ENCODE measurements at places on chromosomes 4 and X.
A peak's percentile ranks its signal among the peaks of the same experiment; 100 is the strongest.

DNA sequence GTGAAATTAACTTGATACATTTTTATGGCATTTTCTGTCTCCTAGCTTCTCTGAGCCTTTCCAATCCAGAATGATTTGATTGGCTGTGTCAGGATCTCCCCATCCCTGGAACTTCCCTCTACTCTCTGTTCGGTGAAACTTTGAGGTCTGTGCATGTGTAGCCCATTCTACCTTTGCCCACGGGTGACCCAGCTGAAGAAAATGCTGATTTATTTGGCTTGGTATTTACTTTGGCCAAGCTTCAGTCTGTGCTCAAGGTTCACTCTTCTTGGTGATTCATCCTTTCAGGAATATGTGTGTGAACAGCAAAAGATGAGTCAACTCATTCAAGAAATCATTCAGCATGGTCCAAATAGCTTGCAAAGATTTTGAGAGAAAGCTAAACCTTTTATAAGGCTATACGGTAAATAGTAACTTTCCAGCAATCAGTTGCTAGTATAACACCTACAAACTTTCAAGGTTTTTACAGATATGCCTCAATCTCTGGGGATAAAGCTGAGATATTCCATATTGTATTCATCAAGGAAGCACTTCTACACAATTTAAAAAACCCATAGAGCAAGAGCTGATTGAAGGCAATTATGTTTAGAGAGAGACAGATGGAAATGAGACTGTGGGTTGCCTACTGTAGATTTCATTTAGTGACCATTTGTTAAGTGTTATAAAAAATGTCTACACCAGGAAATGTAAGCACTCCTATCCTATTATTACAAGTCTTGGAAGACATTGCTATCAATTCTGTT lies 233.9 kb upstream of the CXXC4 start:
- DNase-seq, result peak; percentile 4

- DNase-seq, result peak; percentile 7
Measured at GRCh38 chr4:80918004-80918403, 112.5 kb upstream of the BMP3 start.

DNA sequence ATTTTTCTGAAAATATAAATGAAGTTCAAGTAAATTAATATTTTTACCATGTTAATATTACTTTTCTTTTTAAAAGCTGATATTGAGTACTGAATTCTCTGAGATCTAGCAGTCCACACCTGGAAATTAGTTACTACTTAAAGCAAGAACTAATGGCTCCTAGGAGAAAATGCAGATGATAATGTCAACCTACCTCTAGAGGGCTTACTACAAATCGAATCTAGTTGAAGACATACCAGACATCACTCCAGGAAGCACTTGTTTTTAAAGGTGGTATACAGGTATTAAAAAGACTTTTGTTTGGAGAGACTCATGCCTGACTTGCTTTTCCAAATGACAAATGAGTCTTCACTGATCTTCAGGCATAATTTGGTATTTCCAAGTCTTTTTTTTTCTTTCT lies 516.4 kb upstream of the BOD1L1 start:
- DNase-seq, result no peak

DNA sequence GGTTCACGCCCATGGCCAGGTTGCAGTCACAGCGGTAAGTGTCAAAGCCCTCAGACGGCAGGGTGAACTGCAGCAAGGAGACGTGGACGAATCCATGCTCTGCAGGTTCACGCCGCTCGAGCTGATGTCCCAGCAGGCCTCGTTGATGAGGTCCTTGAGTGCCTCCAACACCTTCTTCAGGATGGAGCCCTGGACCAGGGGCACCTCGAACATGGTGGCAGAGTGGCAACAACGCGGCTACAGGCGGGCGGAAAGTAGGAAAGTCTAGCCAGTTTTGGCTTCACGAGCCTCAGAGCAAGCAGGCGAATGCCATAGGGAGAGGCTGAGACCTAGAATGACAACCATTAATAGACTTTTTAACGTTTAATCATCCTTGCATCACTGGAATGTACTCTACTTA lies 485.9 kb downstream of the ZNF674 start:
- DNase-seq, result no peak

GRCh38 chrX:153407736-153408135 lies 3.5 kb upstream of the ZFP92 start:
- no peak for DNase-seq

DNA sequence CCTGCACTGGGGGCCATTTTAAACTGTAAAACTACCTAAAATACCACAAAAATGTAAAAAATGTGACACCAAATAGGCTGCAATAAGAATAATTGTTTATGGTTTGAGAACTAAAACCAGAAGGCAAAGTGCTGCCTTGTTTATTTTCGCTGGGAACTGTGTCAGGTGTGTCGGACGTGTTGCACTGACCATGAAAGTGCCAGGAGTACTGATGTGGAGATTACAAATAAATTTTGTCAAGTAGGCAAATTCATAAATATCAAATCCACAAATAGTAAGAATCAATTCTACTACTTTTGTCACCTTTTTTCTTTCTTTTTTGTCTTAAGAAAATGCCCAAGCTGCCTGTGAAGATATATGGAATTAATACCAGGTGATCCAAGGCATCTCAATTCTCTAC lies 37.7 kb downstream of the PAPSS1 start:
- no peak for DNase-seq

DNA sequence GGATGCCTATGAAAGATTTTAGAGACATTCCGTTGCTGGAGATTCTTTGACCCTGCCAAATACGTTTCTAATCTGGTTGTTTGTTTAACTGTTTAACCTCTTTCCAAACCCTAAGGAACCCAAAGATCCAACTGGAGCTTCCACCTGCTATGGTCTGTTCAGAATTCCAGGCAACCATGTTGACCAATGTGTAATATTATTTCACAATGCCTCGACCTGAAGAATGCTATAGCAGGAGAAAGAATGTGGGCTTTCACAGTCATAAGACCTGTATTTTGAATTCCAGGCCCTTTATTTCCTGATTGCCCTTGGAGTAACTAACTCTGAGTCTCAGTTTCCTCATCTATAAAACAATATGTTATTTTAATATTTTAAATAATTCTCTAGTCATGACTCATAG lies 90.8 kb downstream of the COL25A1 start:
- no peak for DNase-seq

DNA sequence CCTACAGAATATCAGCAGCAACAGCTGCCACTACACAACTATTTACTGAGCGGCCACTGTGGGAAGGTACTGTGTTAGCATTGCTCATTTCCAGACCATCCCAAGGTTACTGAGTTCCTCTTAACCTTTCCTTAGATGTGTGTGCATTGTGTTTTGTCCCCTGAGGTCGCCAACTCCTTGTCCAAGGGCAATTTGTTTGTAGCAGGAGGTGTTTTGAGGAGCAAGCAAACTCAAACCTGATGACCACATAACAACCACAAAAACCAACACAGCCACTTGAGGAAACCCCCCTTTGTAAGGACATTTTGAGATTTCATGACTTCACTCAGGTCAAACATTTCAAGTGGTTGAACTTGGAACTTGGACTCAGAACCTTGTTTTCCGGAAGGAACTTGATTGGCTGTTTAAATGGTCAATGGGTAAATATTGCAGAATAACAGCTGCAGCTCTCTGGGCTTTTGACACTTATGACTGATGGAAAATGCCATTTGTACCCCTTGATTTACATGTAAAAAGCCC lies 122.3 kb downstream of the MID1IP1 start:
- no peak for DNase-seq

GRCh38 chrX:154352466-154352865 lies 22.0 kb downstream of the FLNA start:
- no peak for DNase-seq

- peak; percentile 98 for DNase-seq
Measured at GRCh38 chr4:77156533-77156911, 485 bp upstream of the CCNG2 start.

Data from AG20443 (cell line).